ENCODE measurements at places on chromosomes 1 and 21.

GRCh38 chr1:3056641-3057040, 12.4 kb upstream of the PRDM16 start:
- no peak for DNase-seq

DNA sequence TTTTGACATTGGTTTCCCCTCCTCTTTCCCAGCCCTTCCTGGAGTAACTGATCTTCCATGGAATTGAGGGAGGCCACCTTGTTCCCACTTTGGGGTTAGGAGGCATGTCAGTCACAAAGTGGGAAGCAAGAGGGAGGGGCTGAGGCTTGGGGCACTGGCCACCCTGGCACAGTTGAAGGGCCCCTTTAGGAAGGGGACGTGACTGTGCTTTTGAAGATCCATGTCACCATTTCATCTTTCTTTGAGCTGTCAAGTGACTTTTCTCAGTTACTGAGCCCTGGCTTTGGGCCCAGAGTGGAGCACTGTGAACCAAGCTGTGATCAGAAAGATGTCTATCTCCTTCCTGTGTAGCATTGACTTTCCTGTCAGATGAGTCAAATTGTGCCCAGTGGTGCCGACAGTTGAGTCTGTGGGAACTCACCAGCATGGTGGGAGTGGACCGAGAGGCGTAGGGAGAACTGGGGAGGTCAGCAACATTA, 38.5 kb upstream of the TDRD10 start:
- DNase-seq, result peak; percentile 19

DNA sequence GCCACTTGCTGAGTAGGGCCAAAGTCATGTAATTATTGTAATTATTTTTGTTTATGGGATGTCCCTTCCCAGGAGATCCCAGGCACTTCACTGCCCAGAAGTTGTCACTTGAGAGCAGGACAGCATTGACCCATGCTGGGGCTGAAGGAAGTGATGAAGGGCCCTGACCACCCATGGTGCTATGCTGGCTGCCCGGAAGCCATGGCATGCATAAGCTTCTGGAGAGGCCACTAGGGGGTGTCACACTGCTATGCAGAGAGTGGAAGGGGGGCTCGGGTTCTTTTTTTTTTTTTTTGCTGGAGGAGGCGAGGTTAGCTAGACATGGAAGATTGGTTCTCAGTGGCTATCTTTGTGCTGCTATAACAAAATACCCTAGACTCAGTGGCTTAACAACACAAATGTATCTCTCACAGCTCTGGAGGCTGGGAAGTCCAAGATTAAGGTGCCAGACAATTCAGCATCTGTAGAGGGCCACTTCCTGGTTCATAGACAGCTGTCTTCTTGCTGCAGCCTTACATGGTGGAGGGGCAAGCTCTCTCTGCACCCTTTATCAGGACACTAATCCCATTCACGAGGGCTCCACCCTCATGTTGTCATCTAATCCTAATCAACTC, 84.9 kb downstream of the CNIH3 start:
- DNase-seq, result no peak

DNA sequence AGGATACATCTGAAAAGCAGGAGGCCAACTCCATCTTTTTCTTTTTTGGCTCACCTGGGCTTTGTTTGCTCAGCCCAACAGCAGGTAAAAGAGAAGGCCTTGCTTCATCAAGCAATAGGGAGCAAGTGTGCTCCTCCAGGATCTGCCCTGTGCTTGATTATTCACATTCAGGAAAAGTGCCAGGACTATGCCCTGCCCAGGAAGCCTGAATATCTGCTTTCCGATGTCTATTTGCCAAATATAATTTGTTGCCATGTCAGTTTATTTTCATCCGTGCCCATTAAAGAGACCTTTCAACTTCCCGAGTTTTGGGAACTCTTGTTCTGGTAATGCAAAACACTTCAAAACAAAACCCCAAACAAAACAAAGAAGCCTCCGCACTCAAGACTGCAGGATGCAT, 185.3 kb downstream of the CDC7 start:
- DNase-seq, result no peak

- DNase-seq, result no peak
These were observed 297.9 kb upstream of the GREM2 start for GRCh38 chr1:240909701-240910457.

DNA sequence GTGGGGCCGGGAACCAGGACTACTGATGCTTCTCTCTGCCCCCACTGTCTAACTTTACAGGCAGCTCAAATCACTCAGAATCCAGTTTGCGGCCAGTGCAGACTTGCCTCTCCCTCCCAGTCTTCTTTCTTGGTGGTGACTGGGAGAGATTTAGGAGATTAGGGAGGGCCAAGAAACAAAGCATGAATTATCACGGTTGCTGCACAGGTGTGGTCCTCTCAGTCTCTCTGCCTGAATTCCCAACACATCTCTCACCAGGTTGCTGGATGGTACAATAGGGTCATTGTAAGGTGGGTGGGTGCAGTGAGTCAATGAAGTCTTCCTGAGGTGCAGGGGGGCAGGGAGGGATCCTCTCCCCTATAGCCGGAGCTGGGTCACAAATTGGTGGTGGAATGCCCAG, 12.6 kb downstream of the S100A11 start:
- DNase-seq, result no peak

DNA sequence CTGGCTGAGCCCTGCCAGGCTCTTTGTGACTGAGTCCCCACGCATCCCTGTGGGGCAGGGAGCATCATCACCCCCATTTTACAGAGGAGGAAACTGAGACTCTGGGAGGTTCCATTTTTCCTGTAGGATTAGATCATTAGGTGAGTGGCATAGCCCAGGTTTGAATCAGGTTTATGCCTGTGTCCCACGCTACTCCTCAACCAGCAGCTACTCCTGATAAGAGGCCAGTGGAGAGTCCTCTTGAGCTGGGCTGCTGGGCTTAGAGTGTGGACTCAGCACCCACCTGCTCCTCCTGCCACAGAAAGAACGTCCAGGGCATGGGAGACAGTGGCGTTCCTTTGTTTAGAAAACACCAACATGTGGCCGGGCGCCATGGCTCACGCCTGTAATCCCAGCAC, 30.7 kb downstream of the TNFRSF1B start:
- DNase-seq, result no peak

- DNase-seq, result no peak
These were observed 4.4 kb downstream of the TSPEAR start for GRCh38 chr21:44706706-44707581.

DNA sequence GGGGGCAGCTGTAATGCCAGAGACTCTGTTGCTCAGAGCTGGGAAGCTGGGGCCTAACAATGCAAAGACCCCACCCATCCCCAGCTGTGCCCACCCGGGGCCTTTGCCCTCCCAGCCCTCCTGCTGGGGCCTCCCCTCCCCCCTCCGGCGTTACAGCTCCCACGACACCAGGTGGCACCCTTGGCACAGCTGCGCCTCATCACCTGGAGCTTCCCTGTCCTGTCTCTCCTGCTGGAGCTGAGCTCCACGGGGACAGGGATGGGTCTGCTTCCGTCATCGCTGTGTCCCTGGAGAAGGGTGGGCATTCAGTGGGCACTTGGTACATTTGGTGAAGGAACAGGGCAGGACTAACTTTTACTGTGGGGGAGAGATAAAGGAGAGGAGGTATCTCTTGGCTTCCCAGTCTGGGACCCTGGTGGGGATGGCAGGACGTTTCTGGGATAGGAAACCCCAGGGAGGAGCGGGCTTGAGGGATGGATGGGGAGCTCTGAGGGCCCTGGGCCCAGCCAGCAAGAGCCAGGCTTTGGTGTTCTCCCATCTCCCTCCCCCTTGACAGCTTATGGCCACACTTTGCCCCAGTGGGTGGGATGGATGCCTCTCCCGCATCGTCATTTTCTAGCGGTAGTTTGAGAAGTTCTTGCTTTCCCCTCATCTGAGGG, 453.2 kb downstream of the PTPRU start:
- no peak for DNase-seq

- DNase-seq, result no peak
These were observed 227.7 kb downstream of the KAZN start for GRCh38 chr1:14826172-14826636.

DNA sequence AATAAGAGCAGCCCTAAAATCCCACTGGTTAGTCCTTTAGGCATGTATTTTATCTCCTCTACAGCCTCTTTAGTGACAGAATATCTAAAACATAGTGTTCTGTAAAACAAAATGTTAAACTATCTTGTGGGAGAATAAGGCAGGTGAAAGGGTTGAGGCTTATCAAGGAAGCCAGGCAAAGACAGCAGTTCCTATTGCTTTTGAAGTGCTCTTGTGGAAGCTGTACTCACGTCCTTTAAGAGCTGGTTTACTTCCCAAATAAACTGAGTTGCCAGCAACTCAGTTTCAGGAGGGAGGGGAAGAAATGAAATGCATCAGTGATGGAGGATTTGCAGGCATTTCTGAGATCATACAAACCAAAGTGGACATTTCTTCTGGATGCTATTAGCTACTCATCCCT, 529.6 kb upstream of the ZRANB2 start:
- no peak for DNase-seq

DNA sequence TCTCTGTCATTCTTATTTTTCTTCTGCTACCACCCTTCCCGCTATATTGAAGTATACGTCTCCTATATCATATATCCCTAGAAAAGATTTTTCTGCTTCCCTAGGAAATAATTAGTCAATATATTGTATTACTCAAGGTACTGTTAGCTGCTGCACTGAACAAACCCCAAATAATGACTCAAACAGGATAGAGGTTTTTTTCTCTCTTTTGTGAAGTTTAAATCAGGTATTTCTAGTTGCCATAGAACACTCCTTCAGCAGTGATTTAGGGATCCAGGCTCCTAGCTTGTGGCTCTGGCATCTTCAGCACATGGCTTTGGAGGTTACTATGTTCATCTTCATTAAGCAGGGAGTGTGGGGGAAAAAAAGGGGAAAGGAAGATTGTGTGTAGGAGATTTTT, 18.1 kb downstream of the SYT14 start:
- DNase-seq, result no peak

GRCh38 chr1:156401681-156402081, 32.7 kb downstream of the RHBG start:
- DNase-seq, result no peak

DNA sequence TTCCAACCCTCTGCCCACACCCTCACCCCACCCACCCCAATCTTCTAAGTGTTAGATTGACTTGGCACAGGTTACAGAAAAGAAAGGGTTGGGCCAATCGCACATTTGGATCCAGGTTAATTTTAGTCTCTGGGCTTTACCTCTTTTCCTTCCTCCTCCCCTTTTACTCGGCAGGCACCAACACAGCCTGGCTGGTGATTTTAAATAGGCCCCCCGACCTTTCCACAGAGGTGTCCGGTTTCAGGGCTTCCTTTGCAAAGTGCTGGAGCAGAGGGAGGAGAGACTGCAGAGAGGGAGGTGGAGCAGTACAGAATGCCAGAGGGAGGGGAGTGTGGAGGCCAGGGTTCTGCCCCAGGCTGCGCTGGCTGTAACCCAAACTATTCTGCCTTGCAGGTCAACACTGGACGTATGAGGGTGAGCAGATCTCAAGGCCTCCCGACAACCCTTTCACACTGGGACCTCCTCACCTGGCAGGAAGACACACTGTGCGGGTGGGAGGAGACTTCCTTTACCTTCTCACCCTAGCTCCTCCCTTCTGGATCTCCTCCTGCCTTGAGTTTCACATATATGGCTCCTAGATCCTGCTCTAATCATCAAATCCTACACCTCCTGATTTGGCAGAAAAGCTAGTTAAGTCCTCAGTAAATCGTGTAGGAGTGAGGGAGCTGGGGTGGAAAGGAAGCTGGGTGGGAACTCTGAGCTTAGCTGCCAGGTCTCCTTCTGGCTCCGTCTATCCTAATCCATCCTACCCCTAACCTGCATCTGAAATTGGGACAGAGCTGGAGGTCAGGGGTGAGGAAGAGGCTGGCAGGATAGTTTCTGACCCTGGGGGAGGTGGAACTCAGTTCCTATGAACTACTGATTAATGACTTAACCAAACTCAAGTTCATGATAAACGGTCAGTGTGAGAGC, 2.4 kb downstream of the CA14 start:
- DNase-seq, result no peak

GRCh38 chr1:241217516-241217915, 139.5 kb downstream of the RGS7 start:
- DNase-seq, result no peak

GRCh38 chr1:236064674-236065508, at the start of gene NID1:
Gene NID1, minus strand, starts transcription at chr1:236065090. Its CDS starts 11 bp downstream, at chr1:236065079.
- DNase-seq, result no peak

DNA sequence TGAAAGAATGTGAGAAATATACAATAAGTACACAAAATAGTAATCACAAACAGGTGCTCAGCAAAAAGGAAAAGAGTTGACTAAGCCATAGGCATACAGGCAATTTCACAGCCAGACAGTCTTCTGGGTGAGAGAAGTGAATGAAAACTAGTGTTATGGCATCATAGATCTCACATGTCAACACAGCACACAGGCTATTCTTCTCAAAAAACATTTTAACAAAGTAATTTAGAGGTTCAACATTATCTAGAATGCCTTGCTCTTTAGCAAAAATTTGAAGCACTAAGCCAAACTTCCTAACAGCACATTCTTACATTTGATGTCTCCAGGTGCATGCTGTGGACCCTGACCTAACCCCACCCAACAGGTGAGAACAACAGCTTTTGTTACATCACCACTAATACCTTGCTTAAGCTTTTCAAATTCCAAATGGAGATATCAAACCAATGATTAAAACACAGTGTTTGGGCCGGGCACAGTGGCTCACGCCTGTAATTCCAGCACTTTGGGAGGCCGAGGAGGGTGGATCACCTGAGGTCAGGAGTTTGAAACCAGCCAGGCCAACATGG, 30.5 kb downstream of the OTUD7B start:
- DNase-seq, result no peak

DNA sequence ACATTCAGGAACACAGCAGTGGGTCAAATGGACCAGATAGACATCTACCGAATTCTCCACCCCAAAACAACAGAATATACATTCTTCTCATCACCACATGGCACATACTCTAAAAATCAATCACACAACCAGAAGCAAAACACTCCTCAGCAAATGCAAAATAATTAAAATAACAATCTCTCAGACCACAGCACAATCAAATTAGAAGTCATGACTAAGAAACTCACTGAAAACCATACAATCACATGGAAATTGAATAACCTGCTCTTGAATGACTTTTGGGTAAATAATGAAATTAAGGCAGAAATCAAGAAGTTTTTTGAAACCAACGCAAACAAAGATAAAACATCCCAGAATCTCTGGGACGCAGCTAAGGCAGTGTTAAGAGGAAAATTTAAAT, 49.2 kb downstream of the ZP4 start:
- no peak for DNase-seq

GRCh38 chr1:236938760-236939159, 65.5 kb downstream of the MT1HL1 start:
- no peak for DNase-seq

GRCh38 chr1:224859651-224860050, 69.8 kb upstream of the DNAH14 start:
- no peak for DNase-seq

GRCh38 chr1:245110406-245110805, 44.4 kb upstream of the KIF26B start:
- no peak for DNase-seq

Data from stimulated activated CD8-positive, alpha-beta memory T cell treated with anti-CD3 and anti-CD28 coated beads, Interleukin-12 subunit alpha, Interleukin-12 subunit beta, amount 100 ng/mL, for 4 hours (primary cell).